Activated CD8-positive, alpha-beta memory T cell treated with anti-CD3 and anti-CD28 coated beads, Interleukin-2, amount 10 ng/mL, durations not matched to agents 7 days and 5 days (primary cell): ENCODE measurements at places on chromosomes 4 and X.

DNA sequence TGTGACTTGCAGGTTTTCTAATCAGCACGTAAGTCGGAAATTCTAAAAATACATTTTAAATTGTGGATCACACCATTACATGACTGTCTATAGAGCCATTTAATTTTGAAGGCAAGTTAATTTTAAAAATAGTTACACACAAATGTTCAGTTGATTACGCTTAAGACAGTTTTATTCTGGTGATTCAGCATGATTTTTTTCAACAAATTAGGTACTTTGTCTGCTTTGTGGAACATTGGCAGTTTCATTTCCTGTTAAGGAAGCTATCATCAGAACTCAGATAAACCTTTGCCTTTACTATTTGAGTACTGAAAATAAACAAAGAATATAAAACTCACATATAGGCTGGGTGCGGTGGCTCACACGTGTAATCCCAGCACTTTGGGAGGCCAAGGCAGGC, 19.5 kb downstream of the SAT1 start:
- no peaks in the 10 kb centered on the region for H3K4me1 ChIP-seq
- DNase-seq, result no peak
- no peak overlapping the region for H3K27ac ChIP-seq
- no peak overlapping the region for H3K4me3 ChIP-seq
- H3K27me3 ChIP-seq, result no peaks in the 10 kb centered on the region
- H3K36me3 ChIP-seq, result no peaks in the 10 kb centered on the region

DNA sequence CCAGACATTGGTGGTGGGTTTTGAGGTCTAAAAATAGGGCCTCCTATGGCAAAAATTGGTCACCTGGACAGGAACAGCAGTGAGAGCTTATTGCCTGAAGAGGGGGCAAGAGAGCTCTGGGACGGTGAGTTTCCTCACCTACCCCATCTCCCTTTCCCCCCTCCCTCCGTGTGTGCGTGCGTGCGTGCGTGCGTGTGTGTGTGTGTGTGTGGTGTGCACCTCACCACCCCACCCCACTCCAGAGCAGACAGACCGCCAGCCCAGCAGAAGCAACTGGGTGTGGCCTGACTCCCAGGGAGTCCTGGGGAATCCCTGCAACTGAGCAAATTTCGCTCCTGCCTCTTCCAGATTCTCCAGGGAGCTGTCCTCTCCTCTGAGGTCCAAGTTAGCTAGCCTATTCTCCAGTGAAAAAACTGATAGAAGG, 44.7 kb downstream of the PRPS1 start:
- peak overlapping the region; percentile 48 for H3K4me3 ChIP-seq
- no peaks in the 10 kb centered on the region for H3K36me3 ChIP-seq
- no peaks in the 10 kb centered on the region for H3K27me3 ChIP-seq

DNA sequence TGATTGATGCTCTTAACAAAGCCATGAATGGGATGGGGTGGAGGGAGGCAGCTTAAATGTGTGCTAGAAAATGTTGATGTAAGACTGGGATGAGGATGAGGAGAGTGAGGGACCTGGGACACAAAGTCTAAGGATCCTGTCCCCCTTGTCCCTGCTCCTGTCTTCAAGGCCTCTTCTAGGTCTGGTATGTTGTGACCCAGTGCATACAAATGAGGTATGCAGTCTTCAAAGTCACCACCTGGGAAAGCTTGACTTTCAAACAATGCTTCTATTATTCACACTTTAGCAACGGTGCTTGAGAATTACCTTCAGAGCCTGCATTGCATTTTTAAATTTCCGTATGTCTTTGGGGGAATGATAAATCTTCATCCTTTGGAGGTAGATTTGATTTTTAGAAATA, 88.4 kb upstream of the SLC34A2 start:
- H3K27me3 ChIP-seq, result no peaks in the 10 kb centered on the region
- no peaks in the 10 kb centered on the region for H3K4me1 ChIP-seq

- no peaks in the 10 kb centered on the region for H3K36me3 ChIP-seq
- H3K4me1 ChIP-seq, result peaks cover 4% of the 10 kb centered on the region
- DNase-seq, result no peak
- no peaks in the 10 kb centered on the region for H3K27me3 ChIP-seq
Measured at GRCh38 chr4:70564033-70564432, 28.0 kb upstream of the AMBN start.

GRCh38 chr4:37392521-37393255, 148.1 kb downstream of the NWD2 start:
- H3K27me3 ChIP-seq, result peaks cover 12% of the 10 kb centered on the region
- H3K36me3 ChIP-seq, result no peaks in the 10 kb centered on the region
- DNase-seq, result no peak

- no peak for DNase-seq
- H3K36me3 ChIP-seq, result no peaks in the 10 kb centered on the region
- H3K27ac ChIP-seq, result no peak overlapping the region
- no peaks in the 10 kb centered on the region for H3K4me1 ChIP-seq
- H3K27me3 ChIP-seq, result peaks cover 4% of the 10 kb centered on the region
- no peak overlapping the region for H3K4me3 ChIP-seq
Measured at GRCh38 chr4:1516881-1517480, 110.7 kb upstream of the NKX1-1 start.

DNA sequence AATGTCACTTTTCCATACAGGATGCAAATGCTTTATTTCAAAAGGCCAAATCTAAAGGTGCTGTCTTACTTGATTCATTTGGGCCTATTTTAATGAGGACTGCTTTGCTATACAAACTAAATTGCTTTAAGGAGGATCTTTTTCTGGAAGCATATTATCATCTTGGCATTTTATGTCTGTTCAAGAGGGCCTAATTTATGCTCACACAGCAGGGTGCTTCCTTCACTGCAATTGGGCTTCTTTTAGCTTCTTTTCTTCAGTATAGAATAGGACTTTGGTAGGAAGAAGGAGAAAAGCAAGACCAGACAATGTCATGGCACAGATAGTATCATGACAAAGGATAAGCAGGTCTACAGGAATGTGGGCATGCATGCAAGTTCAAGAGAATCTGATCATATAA, 222.4 kb upstream of the ANKRD50 start:
- no peak overlapping the region for H3K27ac ChIP-seq
- H3K4me3 ChIP-seq, result no peak overlapping the region
- H3K27me3 ChIP-seq, result no peaks in the 10 kb centered on the region
- H3K36me3 ChIP-seq, result no peaks in the 10 kb centered on the region
- DNase-seq, result no peak

- no peak overlapping the region for H3K4me3 ChIP-seq
- no peak for DNase-seq
- H3K27ac ChIP-seq, result no peak overlapping the region
- H3K36me3 ChIP-seq, result no peaks in the 10 kb centered on the region
Measured at GRCh38 chrX:10574663-10575062, 45.7 kb downstream of the MID1 start.

DNA sequence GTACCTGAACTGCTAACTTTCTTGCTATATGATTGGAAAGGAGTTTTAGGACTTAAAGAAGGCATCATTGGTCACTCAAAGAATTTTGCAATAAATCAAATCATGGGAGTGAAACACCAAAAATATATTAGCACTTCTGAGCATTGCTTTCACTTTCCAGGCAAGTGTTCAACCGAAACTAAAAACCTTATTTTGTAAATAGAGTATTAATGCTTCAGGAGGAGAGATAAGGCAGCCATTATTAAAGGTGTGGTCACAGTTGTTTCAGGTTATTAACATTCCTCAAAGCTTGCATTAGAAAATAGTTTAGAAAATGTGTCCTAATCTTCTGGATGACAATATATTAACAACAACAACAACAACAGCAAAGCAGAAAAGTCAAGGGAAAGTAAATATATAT, 92.3 kb upstream of the TLL1 start:
- H3K27me3 ChIP-seq, result no peaks in the 10 kb centered on the region
- H3K27ac ChIP-seq, result no peak overlapping the region
- no peaks in the 10 kb centered on the region for H3K4me1 ChIP-seq
- no peak overlapping the region for H3K4me3 ChIP-seq
- no peak for DNase-seq

GRCh38 chrX:154459832-154460231, 1.8 kb downstream of the PLXNA3 start:
- H3K27me3 ChIP-seq, result no peaks in the 10 kb centered on the region
- peak overlapping the region; percentile 77 for H3K4me3 ChIP-seq
- H3K36me3 ChIP-seq, result peaks cover 2% of the 10 kb centered on the region
- H3K27ac ChIP-seq, result no peak overlapping the region

DNA sequence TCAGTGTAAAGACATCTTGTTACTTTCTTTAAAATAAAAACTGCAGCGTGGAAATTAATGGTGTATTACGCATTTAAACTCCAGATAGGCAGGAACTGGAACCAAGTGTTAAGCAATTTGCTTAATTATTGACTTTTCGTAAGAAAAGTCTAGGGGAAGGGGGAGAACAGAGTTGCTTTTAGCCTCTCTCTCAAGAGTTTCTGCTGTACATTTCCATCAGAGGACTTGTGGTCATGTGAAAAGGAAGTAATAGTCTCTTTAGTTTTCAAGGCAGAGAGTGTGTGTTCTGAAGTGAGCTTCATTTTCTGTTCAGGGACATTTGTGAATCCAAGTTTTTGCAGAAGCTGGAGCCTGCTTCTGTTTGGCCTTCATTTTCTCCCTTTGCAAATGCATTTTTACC, 127.2 kb downstream of the UBE2K start:
- no peaks in the 10 kb centered on the region for H3K27me3 ChIP-seq
- H3K27ac ChIP-seq, result no peak overlapping the region
- no peaks in the 10 kb centered on the region for H3K4me1 ChIP-seq
- no peak for DNase-seq
- no peak overlapping the region for H3K4me3 ChIP-seq

GRCh38 chrX:39613482-39613995, 484.2 kb downstream of the BCOR start:
- H3K4me1 ChIP-seq, result peaks cover 10% of the 10 kb centered on the region
- H3K27ac ChIP-seq, result no peak overlapping the region
- no peak for DNase-seq
- peak overlapping the region; percentile 72 for H3K4me3 ChIP-seq

GRCh38 chr4:153433754-153434105, 32.4 kb upstream of the TMEM131L start:
- no peak for DNase-seq
- H3K27me3 ChIP-seq, result peaks cover 6% of the 10 kb centered on the region
- H3K36me3 ChIP-seq, result no peaks in the 10 kb centered on the region
- peak overlapping the region; percentile 96 for H3K27ac ChIP-seq

- H3K36me3 ChIP-seq, result no peaks in the 10 kb centered on the region
- no peak overlapping the region for H3K27ac ChIP-seq
- H3K27me3 ChIP-seq, result peaks cover 3% of the 10 kb centered on the region
- no peak for DNase-seq
- peaks cover 3% of the 10 kb centered on the region for H3K4me1 ChIP-seq
Measured at GRCh38 chr4:8233672-8234484, 34.8 kb downstream of the SH3TC1 start.
